ENCODE measurements at places on chromosomes 4 and X.

DNA sequence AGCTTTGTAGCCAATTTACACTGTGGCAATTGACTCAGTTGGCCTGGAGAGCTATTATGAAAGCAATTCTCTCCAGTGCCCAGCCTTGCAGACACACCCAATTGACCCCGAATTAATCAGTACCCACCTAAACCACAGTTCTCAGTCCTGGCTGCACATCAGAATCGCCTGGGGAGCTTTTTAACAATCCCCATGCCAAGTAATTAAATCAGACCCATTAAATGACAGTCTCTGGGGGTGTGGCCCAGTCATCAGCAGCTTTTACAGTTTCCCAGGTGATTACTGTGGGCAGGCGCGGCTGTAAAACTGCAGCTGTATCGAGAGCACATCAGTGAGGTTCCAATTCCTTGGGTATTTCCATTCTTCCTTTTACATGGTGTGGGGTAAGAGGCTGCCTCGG is 460.9 kb upstream of the FAT1 start:
- DNase-seq, result no peak

- DNase-seq, result no peak
Observed at GRCh38 chrX:139930916-139931645, 1.8 kb downstream of the ATP11C start.

- DNase-seq, result no peak
Observed at GRCh38 chr4:183876268-183876934, 28.7 kb upstream of the STOX2 start.

DNA sequence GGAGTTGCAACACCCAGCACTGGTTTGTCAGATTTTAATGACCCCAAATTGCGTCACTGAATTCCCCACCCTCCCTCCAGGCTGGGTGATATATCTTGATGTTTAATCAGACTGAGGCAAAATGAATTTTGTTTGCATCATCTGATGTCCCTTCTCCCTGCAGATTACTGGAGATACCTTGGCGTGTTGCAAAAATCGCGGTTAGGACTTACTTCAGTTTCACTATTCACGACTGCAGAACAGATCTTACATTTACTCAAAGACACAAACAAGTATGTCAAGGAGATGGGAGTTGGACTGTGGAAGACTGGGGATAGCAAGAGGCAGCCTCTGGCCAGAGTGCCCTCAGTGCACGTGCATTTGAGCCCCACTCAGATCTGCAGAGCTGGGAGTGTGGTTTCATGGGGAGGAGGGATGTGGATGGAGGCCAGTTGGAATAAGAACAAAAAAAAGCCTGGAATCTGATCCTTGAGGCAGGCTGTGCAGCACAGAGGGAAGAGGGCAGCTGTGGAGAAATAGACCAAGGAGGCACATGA is 92.2 kb upstream of the MTM1 start:
- no peak for DNase-seq

- DNase-seq, result no peak
Observed at GRCh38 chrX:136376713-136377112, 76.0 kb downstream of the ADGRG4 start.

DNA sequence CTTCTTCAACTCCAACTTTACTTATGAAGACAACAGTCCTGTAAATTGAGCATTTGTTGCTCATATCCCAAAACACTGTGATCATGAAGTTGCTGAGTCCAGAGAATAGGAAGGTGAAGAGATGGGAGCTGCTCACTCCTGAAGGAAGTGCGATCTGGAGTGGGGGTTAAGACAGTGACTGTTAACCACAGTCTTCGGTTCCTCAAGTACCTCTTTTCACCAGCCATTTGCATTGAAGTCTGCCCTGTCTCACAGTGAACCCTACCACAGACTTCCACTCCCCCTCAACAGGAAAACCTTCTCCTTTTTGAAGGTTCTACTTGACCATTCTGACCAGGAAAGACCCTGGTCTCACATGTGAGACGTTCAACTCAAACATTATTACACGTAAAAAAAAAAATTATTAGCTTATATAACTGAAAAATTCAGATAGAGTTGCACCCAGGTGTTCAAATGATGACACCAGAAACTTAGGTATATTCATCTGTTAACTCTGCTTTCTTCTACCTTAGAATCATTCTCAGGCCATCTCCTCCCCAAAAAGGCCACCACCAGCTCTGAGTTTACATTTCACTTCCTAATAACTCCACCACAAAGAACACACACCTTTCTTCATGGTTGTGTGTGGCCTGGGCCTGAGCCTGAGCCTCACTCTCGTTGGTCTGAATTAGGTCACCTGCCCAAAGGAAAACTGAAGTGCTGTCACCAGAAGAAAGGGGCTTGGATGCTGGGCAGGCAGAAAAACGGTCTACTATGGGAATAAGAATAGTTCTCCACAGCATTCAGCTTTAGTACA is 199.2 kb downstream of the DCTD start:
- DNase-seq, result no peak

GRCh38 chr4:7687796-7688195 is 251.9 kb downstream of the AFAP1 start:
- DNase-seq, result no peak

DNA sequence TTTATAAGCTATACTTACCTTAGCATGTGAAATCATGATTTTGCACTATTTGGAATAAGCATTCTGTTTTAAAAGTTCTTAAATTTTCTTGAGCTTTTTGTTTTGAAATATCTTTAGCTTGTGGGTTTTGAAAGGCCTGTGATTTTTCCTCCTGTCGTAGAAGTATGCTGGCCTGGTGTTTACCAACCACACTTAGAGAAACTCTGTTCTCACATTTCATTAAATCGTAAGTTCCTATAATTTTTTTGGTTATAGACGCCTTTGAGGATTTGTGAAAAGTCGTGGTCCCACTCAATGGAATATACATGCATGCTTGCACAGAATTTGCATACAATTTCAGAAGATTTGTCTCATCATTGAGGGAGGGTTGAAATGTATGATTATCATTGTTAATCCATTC is 63.6 kb downstream of the PDLIM5 start:
- DNase-seq, result no peak

DNA sequence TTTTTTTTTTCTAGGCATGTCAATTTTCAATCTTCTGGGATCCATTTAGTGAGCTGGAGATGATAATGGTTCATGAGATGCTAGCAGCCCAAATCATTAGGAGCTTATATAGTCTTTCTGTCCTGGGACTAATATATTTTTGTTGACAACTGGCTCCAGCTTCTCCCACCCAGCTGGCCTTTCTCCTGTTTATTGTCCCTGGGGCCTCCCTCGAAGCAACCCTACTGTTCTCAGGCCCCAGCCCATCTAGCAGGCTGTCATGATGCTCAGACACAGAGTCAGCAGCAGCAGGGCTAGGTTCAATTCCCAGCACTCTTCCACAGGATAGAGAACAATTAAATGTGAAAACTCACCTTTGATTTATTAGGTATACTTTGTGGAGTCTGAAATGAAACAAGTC is 127.6 kb upstream of the MID1 start:
- no peak for DNase-seq

- no peak for DNase-seq
Observed at GRCh38 chr4:44320833-44321232, 127.8 kb downstream of the KCTD8 start.

GRCh38 chr4:156725257-156725656 is 246.3 kb downstream of the PDGFC start:
- DNase-seq, result no peak

- no peak for DNase-seq
Observed at GRCh38 chrX:29447867-29448266, 767.5 kb upstream of the MAGEB2 start.
